ENCODE measurements at places on chromosomes 7 and 10.
A peak's percentile ranks its signal among the peaks of the same experiment; 100 is the strongest.

GRCh38 chr7:85341121-85341520 lies 154.3 kb upstream of the SEMA3D start:
- peak; percentile 34 for DNase-seq

GRCh38 chr10:81450651-81451050 lies 424.3 kb upstream of the NRG3 start:
- no peak for DNase-seq

GRCh38 chr7:23449941-23450340 lies 20.4 kb downstream of the IGF2BP3 start:
- no peak for DNase-seq

DNA sequence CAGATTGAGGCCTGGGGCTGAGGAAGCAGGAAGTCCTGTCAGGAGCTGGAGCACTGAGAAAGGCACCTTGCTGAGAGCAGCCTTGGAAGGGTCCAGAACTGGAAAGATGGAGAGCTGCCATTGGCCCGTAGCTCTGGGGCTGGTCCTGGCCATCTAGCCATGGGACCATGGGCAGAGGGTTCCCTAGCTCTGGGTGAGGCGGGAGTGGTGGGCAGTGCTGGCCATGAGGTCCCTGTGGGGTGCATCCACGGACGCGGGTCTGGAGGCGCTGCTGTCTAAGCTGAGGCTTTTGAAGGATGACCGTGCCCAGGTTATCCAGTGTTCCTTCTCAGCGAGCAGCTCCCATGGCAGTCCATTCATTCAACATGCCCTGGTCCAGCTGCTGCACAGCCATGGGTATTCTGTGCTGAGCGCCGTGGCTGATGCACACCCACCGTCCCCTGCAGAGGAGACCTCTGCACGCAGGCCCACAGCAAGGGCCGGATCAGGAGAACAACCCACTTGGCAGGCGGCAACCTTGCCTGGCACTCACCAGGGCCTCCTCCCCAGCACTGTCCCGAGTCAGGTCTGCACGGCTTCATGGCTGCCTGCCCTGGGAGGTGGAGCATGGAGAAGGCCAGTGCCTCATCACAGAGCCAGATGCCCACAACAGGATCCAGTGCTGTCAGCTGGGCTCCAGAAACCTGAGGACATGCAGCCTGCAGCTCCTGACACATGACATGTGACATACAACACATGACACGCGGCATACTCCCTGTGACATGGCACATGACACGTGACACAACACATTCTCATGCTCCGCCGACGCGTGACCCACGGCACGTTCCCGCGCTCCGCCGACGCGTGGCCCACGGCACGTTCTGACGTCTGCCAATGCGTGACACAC lies 121.9 kb downstream of the INPP5A start:
- DNase-seq: no peak

DNA sequence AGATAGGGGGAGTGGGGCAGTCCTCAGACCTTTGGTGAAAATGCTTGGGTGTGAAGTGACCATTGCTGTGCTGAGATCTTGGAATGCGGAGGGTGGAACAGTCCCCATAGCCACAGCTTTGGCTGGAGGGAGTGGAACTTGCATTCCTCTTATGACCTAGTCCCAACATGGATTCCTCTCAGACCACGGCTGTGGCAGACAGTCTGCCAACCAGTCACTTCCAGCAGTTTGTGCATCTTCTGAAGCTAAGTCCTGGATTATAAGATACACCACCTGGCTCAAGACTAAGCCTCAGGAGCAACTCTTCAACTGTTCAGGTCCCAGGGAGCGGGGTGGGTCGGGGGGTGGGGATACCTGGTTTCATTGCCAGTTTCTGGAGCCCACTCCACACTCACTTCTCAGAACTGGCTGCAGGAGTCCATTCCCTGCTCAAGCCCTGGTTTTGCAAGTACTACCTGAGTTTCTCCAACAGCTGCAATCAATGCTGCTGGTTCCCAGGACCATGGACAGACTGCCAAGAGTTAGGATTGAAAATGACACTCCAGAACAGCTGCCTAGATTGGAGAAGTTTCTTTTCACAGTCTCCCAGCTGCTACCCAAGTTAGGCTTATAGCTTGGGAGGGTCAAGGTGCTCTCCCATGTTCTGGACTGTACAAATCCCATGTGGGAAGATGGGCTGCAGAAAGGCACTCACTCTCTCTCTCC lies 29.1 kb upstream of the DGKB start:
- no peak for DNase-seq

GRCh38 chr7:129053938-129054437 lies 923 bp downstream of the TNPO3 start:
- DNase-seq: peak; percentile 16

GRCh38 chr7:151077705-151078232 lies 2.8 kb downstream of the FASTK start:
- no peak for DNase-seq

GRCh38 chr10:115029452-115030375 lies 63.5 kb upstream of the ATRNL1 start:
- DNase-seq: no peak

GRCh38 chr10:59819683-59820082 lies 66.4 kb upstream of the MRLN start:
- DNase-seq: no peak

- DNase-seq: no peak
Observed at GRCh38 chr7:38448054-38448453, 174.6 kb upstream of the TARP start.

- no peak for DNase-seq
Observed at GRCh38 chr7:159091041-159091440, 53.6 kb downstream of the VIPR2 start.

- DNase-seq: no peak
Observed at GRCh38 chr10:130424418-130424817, 288.2 kb downstream of the GLRX3 start.

DNA sequence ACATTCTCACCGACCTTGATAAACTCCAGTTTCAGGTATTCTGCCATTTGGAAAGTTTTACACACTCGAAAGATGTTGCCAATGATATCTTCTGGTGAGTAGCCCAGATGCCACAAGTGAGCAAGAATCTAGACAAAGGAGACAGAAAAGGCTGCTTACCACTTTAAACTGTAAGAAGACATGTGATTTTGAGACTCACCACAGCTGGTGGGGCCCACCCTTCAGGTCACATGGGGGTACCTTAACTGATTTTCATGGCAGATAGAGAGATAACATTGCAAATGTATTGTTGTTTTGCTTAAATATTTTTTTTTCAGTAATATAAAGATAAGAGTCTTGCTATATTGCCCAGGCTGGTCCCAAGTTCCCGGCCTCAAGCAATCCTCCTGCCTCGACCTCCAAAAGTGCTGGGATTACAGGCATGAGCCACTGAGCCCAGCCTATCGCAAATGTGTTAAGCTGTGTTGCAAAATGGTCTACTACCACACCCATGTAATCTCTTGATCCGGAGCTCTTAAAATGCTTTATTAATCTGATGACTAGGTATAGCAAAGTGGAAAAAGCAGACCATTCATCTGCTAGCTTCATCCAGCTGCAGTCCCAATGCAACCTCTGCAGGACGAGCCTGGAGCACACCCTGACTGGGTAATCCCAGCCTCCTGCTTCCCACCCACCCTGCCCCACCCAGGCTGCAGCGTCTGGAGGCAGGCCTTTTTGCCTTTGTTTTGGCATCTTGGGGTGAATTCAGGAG lies 18.5 kb downstream of the RFC2 start:
- DNase-seq: no peak

DNA sequence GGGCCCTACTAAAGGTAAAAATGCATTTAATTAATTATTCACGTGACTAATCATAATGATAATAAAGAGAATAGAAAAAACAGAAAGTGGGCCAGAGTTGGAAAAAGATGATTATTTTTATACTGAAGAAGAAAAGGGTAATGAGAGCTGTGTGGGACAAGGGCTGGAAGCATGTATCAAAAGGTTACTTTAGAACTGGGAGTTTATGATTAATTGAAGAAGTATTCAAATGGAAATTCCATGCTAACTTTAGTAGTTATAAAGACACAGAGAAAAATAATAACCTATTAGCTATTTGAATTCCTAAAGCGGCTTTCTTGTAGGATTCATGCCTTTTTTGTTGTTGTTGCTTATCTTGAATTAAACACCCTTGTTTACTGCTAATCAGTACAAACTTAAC lies 49.9 kb downstream of the MKX start:
- DNase-seq: peak; percentile 54

- DNase-seq: no peak
Observed at GRCh38 chr10:131908151-131908550, 7.3 kb downstream of the PPP2R2D start.

- no peak for DNase-seq
Observed at GRCh38 chr10:63537536-63537935, 16.3 kb downstream of the REEP3 start.

DNA sequence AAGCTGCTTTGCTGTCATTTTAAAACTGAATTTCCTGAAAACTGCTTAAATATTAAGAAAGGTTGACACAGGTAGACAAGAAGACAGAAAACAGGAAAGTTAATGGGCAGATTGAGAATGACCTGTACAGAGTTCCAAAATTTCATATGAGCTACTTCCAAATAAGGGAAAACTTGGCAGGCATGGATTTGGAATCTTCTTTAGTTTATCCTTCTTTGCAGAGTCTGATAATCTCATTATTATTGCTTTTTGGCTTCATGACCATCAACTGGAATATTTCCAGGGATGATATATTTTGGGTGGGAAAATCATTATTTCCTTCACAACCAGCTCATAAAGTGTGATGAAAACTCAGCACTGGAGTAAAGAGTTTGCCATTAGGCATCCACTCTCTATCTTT lies 346.5 kb upstream of the NPVF start:
- DNase-seq: no peak

- no peak for DNase-seq
Observed at GRCh38 chr7:13749636-13750035, 239.8 kb downstream of the ETV1 start.

DNA sequence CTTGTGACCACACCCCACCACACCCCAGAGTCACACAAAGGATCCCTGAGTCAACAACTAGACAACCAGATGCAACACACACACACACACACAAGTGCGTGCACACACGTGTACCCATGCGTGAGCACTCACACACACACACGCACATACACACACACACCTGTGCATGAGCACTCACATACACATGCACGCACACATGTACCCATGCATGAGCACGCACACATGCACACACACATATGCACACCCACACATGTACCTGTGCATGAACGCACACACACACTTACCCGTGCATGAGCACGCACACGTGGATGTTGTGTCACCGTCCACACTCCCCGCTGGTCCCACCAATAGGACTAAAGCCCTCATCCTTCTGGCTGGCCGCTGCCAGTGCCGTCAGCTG lies 60.4 kb downstream of the HTR5A start:
- DNase-seq: no peak

- DNase-seq: peak; percentile 70
Observed at GRCh38 chr7:24757353-24758275, at the start of gene GSDME. GSDME (minus strand) TSS chr7:24757464; CDS start chr7:24749774, 7,690 bp downstream.

DNA sequence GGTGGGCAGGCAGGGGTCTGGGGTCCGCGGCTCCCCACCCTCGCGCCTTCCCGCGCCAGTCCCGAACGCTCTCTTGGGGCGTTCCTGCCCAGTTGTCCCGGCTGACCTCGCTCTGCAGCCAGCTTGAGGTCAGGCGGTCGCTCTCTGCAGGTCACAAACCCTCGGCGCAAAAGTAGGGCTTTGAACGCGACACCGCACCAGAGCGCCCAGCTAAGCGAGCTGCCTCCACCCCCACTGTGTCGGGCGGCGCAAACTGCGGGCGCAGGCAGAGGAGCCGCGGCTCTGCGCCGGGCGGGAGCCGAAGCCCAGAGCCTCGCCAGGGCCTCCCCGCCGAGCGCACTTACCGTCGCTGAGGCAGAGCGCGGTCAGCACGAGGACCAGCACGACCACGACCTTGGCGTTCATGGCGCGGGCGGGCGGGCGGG lies 284 bp downstream of the CXCL12 start:
- no peak for DNase-seq

- no peak for DNase-seq
Observed at GRCh38 chr7:4076701-4077294, 605.3 kb upstream of the FOXK1 start.

- DNase-seq: no peak
Observed at GRCh38 chr7:128119036-128119435, 87.8 kb upstream of the LRRC4 start.

DNA sequence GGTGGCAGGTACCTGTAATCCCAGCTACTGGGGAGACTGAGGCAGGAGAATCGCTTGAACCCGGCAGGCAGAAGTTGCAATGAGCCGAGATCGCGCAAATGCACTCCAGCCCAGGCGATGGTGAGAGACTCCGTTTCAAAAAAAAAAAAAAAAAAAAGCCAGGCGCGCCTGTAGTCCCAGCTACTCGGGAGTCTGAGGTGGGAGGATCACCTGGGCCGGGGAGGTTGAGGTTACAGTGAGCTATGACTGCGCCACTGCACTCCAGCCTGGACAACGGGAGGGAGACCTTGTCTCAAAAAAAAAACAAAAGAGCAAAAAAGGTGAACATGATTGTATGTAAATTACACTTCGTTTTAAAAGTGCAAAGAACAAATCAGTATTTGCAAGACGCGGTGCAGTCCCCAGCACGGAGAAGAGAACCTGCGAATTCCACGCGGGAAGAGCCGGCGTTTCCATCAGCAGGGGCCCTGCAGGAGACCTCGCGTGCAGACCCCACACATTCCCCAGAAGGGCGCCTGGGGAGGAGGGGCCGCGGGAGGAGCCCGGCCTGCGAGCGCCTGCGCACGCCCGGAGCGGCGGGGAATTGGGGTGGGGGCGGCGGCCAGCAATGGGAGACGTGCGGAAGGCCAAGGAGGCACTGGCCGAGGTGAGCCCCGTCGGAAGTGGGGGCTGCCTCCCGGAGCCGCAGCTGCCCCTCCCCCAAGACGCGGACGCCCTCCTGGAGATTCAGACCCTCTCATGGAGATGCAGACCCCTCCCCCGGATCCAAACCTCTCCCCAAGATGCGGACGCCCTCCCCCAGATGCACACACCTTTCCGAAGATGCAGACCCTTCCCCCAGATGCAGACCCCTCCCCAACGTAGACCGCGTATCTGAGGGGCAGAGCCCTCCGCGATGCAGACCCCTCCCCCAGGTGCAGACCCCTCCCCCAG lies 16.7 kb upstream of the SUN1 start:
- DNase-seq: peak; percentile 18

- DNase-seq: no peak
Observed at GRCh38 chr7:66699998-66700397, 40.5 kb upstream of the RABGEF1 start.

DNA sequence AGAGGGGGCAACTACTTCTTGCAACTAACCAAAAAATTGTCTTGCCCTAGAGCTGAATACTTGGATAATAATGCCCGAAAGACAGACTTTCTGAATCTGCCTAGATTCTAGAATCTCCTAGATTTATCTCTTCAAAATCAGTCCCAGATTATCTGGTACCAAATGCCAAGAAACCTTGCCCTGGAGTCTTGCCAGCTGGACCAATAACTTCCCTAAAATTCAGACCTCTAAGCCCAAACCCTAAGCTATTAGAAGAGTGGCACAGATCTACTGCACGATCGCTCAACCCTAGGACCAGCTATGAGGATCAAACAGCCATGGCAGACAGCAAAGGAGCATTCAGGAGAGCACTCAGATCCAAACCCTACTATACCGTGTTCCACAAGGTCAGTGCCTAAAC lies 45.0 kb downstream of the ARMH3 start:
- no peak for DNase-seq

DNA sequence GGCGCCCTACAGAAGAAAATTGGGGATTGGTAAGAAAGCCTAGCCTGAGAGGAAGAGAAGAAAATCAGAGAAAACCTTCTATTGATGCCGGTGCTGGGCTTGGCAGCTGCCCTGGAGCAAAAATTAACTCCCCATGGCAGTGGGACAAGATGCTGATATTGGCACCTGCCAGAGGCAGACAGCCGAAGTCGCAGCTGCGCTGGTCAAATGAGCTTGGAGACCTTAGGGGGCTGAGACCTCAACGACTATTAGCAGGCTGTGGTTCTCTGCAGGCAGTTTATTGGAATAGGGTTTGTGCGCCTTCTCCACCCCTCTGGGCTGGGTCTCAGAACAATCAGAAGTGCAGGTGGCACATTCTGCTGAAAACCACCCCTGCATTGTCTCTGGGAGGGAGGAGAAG lies 213.7 kb downstream of the GFRA1 start:
- no peak for DNase-seq

Data from fibroblast of skin of back (primary cell).